ENCODE measurements at places on chromosomes 3 and 15. TPM values are rescaled to one million over a fixed set of nuclear protein-coding genes. Genes with fewer than 3 reads are reported as not detected.

ZNF80 gene
- not detected for total RNA-seq

DNA sequence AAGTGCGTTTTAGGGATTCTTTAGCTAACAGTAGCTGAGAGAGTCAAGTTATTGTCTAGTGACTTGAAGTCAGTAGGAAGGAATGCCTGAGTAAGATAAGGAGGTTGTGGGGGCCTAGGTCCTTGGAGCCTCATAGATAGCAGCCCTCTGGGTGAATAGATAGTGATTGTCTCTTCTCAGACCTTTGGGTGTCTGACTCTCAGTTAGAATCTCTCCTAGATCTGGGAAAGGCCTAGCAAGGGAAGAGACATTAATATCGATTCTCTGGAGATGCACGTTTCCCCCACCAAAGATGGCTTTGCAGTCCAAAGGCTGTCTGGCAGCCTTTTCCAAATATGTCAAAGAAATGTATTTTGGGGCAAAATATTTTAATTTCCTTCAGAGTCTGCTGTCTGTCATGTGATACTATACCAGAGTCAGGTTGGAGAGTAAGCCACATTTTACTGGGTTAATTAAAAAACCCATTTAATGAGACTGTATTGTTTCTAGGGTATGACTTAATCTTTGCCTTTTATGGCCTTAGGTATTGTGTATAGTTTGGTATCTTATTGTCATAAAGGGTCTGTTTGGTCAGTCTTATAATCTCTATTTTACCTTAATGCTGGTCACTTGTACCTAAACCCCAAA is 92.2 kb downstream of the ST6GAL1 start:
- H3K4me3 ChIP-seq = no peak overlapping the region

- H3K36me3 ChIP-seq = peaks cover 6% of the 10 kb centered on the region
- no peak overlapping the region for H3K27ac ChIP-seq
- no peaks in the 10 kb centered on the region for H3K27me3 ChIP-seq
- DNase-seq = no peak
- peaks cover 4% of the 10 kb centered on the region for H3K4me1 ChIP-seq
These were observed 48.2 kb upstream of the MYO5C start for GRCh38 chr15:52343831-52344230.

ESYT3 gene
- total RNA-seq = 17.5 TPM

- H3K27ac ChIP-seq = no peak overlapping the region
- DNase-seq = no peak
- H3K4me1 ChIP-seq = no peaks in the 10 kb centered on the region
- H3K27me3 ChIP-seq = no peaks in the 10 kb centered on the region
These were observed 74.1 kb downstream of the DIPK2A start for GRCh38 chr3:144045766-144046165.

DNA sequence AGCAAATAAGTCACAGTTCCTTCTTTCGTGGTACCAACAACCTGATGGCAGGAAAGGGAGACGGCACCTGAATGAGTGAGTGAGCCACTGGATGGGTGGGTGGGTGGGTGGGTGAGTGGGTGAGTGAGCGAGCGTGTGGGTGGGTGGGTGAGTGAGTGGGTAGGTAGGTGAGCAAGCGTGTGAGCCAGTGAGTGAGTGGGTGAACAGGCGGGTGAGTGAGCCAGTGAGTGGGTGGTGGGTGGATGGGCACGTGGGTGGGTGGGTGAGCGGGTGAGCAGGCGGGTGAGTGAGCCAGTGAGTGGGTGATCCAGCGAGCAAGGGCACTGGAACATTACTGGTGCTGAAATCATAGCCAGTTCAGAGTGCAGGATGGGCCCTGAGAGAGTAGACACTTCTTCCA is 152.8 kb downstream of the MEGF11 start:
- peak; percentile 18 for DNase-seq
- H3K27ac ChIP-seq = no peak overlapping the region
- no peak overlapping the region for H3K4me3 ChIP-seq
- H3K36me3 ChIP-seq = no peaks in the 10 kb centered on the region
- no peaks in the 10 kb centered on the region for H3K4me1 ChIP-seq
- H3K27me3 ChIP-seq = no peaks in the 10 kb centered on the region

- H3K27ac ChIP-seq = peak overlapping the region; percentile 42
- no peaks in the 10 kb centered on the region for H3K36me3 ChIP-seq
- no peak for DNase-seq
- H3K4me1 ChIP-seq = peaks cover 82% of the 10 kb centered on the region
These were observed 29.2 kb downstream of the PLOD2 start for GRCh38 chr3:146131616-146132410.

GOLGA6A gene
- total RNA-seq = not detected

- H3K27me3 ChIP-seq = no peaks in the 10 kb centered on the region
- H3K36me3 ChIP-seq = no peaks in the 10 kb centered on the region
- H3K4me3 ChIP-seq = no peak overlapping the region
- no peak overlapping the region for H3K27ac ChIP-seq
These were observed 14.7 kb downstream of the PAK2 start for GRCh38 chr3:196754091-196754981.

FETUB gene
- total RNA-seq = not detected

DNA sequence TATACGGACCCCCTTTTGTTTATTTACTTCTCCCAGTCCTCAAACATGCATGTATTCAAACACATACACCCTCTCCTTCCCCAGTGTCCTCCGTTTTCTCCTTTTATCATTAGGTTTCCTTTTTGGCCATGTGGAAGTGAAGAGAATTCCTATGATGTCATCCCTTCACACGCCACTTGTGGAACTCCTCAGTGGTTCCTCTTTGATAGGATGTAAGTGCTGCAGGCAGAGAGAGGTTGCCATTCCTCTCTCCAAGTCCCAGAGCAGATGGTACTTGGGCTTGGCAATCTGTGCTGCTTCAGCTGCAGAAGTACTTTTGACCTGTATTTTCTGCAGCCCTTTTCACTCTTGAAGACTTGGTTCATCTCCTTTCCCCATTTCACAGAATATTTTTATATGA is 32.9 kb upstream of the CRTC3 start:
- no peak overlapping the region for H3K4me3 ChIP-seq
- peaks cover 100% of the 10 kb centered on the region for H3K36me3 ChIP-seq
- DNase-seq = no peak
- H3K27me3 ChIP-seq = no peaks in the 10 kb centered on the region

- H3K36me3 ChIP-seq = no peaks in the 10 kb centered on the region
- H3K4me1 ChIP-seq = no peaks in the 10 kb centered on the region
- no peak overlapping the region for H3K27ac ChIP-seq
- no peak overlapping the region for H3K4me3 ChIP-seq
- H3K27me3 ChIP-seq = no peaks in the 10 kb centered on the region
These were observed 12.4 kb downstream of the NDUFB4 start for GRCh38 chr3:120608506-120608905.

- no peaks in the 10 kb centered on the region for H3K4me1 ChIP-seq
- no peak for DNase-seq
- H3K27me3 ChIP-seq = no peaks in the 10 kb centered on the region
- H3K36me3 ChIP-seq = no peaks in the 10 kb centered on the region
These were observed 241.5 kb downstream of the CLSTN2 start for GRCh38 chr3:140176526-140176925.

DNA sequence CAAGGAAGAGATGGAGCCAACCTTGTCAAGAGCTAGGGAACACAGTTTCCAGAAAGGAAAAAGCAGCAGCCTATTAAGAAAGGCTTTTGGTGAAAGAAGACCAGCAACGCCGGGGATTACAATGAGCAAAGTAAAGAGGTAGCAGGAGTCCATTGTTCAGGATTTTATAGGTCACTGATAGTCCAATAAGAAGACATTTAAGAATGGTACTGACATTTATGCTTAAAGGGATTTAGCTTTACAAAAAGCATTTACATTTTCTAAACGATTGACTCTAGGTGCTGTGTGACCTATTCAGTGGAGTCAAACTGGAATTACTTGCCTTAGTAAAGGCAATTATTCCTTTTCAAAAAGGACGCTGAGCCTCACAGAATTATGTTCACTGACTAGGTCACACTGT is 40.8 kb downstream of the CSNK1G1 start:
- no peak for DNase-seq
- H3K36me3 ChIP-seq = no peaks in the 10 kb centered on the region
- H3K4me3 ChIP-seq = no peak overlapping the region
- H3K27ac ChIP-seq = peak overlapping the region; percentile 32
- no peaks in the 10 kb centered on the region for H3K27me3 ChIP-seq
- H3K4me1 ChIP-seq = peaks cover 16% of the 10 kb centered on the region

DNA sequence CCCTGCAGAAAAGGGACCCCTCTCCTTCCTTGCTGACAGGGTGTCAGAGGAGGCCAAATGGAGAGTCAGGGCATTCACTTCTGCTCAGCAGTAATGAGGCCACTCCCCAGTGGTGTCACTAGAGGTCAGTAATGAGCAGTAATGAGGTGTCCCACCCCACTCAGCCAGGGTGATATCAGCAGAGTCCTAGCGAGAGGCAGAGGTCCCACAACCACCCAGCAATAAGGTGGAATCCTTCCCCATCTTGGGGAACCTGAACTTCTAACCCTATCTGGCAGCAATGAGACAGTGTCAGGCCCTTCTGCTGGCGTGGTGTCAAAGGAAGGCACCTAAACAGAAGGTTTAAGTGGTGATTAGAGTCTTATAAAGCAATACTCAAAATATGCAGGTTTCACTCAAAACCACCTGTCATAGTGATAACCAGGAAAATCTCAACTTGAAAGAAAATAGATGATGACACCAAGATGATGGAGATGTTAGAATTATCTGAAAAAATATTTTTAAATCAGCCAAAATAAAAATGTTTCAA is 12.9 kb downstream of the OCA2 start:
- H3K4me1 ChIP-seq = no peaks in the 10 kb centered on the region
- no peak for DNase-seq
- H3K27ac ChIP-seq = no peak overlapping the region

SLC22A13 gene
- total RNA-seq = not detected

DNA sequence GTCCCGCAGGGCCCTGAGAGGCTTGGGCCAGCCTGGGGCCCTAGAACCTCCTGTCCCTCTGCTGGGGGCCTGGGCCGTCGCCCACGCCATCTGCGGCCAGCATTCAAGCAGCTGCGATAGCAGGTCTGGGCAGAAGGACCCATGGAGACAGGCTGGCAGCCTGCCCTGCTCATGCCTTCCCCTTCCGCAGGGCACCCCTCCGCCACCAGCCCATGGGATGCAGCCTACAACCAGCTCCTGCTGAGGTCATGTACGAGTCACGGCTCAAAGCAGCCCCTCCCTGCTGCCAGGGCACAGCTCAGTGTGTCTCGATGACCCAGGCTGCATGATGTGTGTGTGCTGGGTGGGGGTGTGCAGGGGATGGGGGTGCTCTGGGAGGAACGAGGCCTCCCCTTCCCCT is 27.8 kb downstream of the DUSP7 start:
- H3K4me3 ChIP-seq = no peak overlapping the region
- no peak overlapping the region for H3K27ac ChIP-seq
- H3K36me3 ChIP-seq = no peaks in the 10 kb centered on the region
- no peak for DNase-seq
- no peaks in the 10 kb centered on the region for H3K27me3 ChIP-seq

GRCh38 chr3:31777092-31777491 is 204.0 kb downstream of the OSBPL10 start:
- H3K4me1 ChIP-seq = no peaks in the 10 kb centered on the region
- H3K36me3 ChIP-seq = no peaks in the 10 kb centered on the region
- no peak overlapping the region for H3K27ac ChIP-seq
- no peak for DNase-seq

CCR3 gene
- not detected for total RNA-seq

GRCh38 chr15:63836579-63836978 is 2.8 kb upstream of the HERC1 start:
- H3K4me1 ChIP-seq = peaks cover 28% of the 10 kb centered on the region
- no peaks in the 10 kb centered on the region for H3K27me3 ChIP-seq
- H3K4me3 ChIP-seq = no peak overlapping the region

ALS2CL gene
- 4.1 TPM for total RNA-seq

GRCh38 chr3:60431599-60431958 is 819.7 kb downstream of the FHIT start:
- H3K27ac ChIP-seq = no peak overlapping the region
- H3K4me1 ChIP-seq = no peaks in the 10 kb centered on the region
- no peaks in the 10 kb centered on the region for H3K27me3 ChIP-seq
- DNase-seq = no peak

GRCh38 chr15:69823223-69823907 is 274.4 kb downstream of the TLE3 start:
- peak; percentile 19 for DNase-seq
- H3K36me3 ChIP-seq = no peaks in the 10 kb centered on the region
- H3K27ac ChIP-seq = no peak overlapping the region

Data from sigmoid colon (tissue), 7 donors.